NCI-H2081 (cell line): ENCODE measurements at places on chromosomes 6 and 20.
A peak's percentile ranks its signal among the peaks of the same experiment; 100 is the strongest.

- no peak for DNase-seq
These were observed 10.6 kb upstream of the SASH1 start for GRCh38 chr6:148332088-148332487.

DNA sequence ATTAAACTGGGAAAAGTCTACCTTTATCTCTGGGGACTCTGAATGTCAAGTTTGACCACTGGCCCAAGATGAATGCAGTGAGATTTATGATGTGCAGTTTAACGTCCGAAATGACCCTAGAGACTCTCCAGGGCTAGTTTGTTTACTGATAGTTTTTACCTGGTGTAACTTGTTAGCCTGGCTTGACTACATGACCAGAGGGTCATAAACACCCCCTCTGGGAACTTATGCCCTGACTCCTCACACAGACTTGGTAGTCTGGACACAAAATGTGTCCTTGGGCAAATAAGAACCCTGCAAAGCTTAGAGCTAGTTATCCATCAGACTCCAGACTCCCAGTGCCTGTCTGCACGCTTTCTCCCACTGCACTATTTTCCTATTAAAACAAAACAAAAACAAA is 606.5 kb downstream of the HACE1 start:
- DNase-seq, result no peak

DNA sequence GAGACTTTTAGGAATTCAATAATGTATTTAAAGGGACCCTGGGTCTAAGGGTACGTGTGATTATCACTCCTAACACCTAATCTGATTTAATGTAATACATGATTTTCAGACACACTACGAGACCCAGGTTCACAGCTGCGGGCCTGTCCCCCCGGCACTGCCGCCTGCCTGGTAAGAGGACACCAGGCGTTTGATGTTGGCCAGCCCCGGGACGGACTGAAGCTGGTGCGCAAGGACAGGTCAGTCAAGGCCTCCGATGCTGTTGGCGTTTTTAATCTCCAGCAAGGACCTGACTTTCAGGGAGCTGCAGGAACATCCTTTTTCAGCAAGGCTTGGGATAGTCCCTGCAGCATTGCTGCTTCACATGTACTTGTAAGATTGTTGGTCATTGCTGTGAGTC is 58.2 kb downstream of the IGF2R start:
- DNase-seq, result no peak

DNA sequence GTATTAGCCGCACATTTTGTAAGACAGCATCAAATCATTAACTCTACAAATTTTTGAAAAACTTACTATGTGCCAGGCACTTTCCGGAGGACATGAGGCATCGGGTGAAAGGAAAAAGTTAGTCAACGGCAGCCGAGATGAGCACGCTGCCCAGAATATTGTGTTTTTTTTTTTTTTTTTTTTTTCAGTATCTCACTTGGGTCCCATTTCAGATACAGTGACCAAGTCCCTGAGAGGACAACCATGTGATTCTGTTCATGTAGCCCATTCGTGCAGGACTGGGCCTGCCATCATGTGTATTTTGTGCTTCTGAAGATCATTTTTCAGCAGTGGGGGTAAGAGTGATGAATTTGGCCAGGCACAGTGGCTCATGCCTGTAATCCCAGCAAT is 1.3 kb downstream of the SLA2 start:
- no peak for DNase-seq

DNA sequence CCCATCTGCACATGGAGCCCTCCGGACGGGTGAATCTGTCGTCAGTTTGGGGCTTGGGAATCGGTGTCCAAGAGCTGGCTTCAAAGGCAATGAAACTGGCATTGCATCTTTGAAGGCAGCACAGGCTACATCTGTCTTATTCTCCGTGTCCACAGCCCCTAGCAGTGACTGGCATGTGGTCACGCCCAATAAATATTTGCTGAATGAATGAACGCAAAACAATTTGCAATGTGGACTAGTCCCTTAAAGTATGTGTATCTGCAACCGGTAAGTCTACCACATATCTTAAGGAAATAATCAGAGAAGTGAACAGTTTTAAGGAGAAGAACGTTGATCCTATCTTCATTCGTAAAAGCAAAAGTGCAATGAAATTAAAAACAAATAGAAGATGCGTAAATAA is 8.0 kb upstream of the PMEPA1 start:
- no peak for DNase-seq

DNA sequence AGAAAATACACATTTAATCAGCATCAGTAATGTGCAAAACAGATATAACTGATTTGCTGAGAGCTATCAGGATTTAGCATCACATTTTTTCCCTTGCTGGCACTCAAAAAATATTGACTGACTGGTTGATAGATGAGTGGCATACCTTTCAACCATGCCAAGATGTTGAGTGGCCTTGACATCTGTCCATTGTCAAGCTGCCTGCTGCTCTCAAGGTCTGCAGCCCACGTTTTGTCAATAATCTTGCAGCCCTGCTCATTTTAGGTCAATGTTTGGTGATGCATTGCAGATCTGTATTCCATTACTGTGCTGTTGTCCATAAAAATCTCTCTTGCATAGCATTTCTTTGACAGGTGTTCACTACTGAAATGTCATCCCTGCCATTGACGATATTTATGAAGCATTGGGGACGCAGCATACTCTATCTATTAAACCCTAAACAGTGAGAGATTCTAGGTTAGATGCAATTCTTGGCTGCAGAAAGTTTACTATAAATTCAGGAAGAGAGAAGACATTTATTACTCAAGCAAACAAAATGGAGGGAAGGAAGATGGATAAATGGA is 111.6 kb downstream of the BFSP1 start:
- DNase-seq, result no peak

DNA sequence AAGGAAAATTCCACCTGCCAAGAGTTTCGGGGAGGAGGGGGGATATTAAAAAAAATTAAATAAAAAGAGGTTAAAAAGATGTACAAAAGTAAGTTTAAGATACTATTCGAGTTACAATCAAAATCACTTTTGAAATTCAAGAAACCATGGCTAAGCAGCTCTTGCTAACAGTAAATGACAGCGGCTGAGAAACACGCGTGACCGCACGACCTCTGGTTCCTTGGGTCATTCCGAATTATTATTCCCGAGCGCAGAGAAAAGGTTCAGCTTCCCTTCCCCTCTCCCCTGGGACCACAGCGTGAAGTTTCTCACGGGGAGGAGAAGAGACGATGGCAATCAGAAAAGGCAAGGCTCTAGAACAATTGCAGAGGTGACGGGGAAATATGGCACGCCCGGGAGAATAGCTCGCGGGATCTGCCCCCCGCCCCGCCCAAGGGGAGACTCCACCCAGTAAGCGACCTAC is 496 bp downstream of the TMEM242 start:
- no peak for DNase-seq

- no peak for DNase-seq
These were observed 284.7 kb upstream of the TAB2 start for GRCh38 chr6:149032599-149033405.

DNA sequence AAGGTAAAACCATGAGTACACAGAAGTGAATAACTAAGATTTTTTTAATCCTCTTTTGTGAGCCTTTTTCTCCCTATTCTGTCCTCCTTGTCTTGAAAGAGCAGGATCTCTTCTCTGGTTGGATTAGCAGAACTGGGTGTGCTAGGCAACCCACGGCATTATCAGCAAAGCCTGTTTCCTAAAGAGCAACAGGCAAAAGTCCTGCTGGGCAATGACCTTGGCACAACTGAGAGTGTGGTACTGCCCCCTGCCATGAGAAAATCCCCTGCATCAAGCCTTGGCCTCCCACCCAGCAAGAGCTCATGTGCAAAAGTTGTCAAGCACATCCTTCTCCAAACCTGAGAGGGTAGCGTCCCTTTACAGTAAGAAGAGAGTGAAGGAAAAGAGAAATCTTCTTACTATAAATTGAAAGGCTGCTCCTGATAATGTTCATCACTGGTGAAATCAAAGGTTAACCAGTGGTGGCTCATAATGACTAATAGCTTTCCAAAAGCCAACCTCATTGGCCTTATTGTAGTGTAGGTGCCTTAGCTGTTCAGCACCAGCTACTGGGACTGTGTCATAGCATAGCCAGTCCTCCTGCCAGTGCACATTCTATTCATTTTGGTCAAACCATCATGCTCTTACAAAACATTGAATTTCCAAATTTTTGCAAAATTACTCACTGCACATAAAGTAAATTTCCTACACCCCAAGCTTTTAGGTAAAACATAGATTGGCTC is 17.1 kb downstream of the KIF6 start:
- DNase-seq, result no peak

DNA sequence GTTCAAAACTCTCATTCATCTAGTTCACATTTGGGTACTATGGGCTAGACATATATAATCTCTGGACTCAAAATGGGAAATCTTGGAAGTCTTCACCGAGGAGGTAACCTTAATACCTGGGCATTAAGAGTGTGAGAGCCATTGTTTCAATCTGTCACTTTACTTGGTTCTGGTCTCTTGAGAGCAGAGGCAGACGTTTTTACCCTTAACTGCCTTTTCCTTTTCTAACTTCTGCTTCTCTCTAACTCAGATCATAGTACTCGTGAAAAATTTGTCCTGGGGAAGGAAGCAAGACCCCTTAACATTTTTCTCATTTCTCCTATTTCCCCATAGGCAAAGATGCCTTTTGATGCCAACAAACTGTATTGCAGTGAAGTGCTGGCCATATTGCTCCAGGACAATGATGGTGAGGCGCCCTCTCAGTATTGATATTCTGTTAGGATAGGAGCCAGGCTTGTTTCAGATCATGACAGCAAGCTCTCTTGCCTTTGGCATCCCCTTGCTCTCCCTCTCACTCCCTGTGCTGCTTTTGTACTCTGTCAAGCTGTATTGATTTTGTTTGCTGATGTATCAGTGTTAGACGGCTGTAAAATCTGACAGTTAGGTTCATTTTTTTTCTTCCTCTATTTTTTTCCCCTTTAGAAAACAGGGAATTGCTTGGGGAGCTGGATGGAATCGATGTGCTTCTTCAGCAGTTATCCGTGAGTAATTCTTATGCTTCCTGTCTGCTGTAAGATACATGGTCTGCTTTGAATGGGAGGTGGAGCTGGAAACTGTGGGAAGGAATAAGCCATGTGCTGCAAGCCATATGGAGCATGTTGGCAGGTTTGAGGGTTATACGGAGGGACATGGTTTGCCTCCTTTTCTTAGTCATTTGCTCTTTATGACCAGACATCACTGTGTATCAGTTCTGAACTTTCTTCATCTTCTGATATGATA is 83.5 kb downstream of the CTNNBL1 start:
- no peak for DNase-seq

DNA sequence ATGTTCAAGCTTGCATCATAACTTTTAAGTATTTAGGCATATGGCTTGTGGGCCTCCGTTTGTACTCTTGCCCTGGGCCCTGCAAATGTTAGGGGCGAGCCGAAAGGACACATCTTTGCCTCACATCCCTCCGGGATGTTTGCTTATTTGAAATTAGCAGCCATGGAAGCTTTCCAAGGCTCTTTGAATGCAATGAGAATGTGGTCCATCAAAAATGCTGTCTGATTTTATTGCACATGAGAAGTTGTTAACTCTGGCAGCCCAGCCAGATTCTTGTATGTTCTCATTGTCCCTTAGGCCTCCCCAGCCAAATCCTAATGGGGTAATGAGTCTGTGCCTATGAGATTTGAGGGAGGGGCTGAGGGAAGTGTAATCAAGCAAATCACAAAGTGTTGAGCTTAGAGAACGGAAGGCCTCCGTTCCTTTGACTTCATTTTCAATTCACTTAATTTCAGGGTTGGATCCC is 261.2 kb upstream of the MARCKS start:
- DNase-seq, result peak; percentile 76

GRCh38 chr20:51397137-51397536 is 145.4 kb downstream of the NFATC2 start:
- no peak for DNase-seq

DNA sequence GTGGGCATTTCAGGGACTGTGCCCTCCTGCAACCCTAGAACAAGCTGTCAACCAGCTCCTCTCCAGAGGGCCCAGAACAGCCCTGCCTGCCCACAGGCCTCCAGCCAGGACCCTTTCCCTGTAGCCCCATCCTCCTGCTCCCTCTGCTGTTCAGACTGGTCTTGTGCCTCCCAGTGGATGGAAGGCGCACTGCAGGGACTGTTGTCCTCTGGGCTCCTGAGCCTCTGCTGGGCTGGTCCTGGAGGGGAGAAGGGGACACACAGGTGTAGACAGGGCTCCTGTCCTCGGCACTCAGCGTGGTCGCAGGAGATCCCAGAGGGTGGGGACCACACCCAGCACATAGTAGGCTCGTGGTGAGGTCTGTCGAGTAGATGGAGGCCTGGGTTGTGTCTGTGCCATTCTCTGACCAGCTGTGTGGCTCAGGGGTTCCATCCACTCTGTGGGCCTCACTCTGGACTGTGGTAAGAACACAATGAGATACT is 11.5 kb downstream of the ITPR3 start:
- peak; percentile 20 for DNase-seq

DNA sequence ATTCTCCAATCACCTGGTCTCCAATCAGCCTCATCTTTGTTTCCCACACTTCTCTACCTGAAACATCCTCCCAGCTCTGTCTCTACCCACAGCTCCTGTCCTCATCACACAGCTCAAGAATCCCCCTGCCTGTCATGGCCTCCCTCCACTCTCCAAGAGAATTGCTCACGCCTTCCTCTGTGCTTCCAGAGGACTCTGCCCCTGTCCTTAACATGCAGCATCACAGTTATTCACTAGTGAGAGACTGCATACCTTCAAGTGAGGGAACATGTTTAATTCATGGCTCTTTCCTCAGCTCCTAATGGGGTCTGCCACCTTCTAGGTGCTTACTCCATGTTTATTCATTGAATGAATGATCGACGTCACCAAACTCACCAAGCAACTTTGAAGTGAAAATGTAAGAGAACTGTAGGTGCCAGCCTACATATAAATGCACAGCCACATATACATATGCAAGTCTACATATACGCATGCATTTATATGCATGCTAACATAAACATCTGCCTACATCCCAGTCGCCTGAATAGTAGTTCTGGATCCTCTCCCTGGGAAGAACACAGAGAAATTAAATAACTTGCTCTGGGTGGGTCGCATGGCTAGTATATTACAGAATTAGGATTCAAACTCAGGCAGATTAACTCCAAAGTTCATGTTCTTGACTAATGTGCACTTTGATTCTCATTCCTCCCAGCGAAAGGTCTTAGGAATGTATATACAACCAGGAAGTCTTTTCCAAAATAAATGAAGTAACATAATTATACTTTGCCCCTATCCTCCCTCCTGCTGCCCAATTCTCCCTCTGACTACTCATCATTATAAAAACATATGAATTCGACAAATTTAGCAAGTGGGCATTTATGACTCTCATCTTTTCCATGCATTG is 295.6 kb downstream of the MAFB start:
- no peak for DNase-seq

- no peak for DNase-seq
These were observed 75.0 kb downstream of the VTA1 start for GRCh38 chr6:142222022-142222421.
